Activated CD8-positive, alpha-beta memory T cell treated with anti-CD3 and anti-CD28 coated beads, Interleukin-2, amount 50 U/mL, for 4 hours (primary cell): ENCODE measurements at places on chromosomes 2 and 18.

DNA sequence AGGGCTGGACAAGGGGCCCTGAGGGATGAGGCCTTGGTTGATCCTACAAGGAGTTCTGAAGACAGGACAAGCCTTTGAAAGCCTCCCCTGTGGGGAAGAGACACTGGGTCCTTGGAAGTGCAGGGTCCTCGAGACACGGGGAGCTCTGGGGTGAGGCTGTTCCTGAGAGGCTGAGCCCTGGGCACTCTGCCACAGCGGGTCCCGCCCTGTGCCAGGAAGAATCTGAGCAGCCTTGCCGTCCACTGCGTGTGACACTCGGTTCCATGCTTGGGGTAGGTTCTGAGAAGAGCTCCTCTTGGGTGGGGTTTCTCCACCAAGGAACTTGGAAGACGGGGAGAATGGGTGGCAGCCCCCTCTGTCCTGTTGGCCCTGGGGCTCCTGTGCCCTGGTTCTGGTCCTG is 13.9 kb downstream of the SNTG2 start:
- no peak for DNase-seq

DNA sequence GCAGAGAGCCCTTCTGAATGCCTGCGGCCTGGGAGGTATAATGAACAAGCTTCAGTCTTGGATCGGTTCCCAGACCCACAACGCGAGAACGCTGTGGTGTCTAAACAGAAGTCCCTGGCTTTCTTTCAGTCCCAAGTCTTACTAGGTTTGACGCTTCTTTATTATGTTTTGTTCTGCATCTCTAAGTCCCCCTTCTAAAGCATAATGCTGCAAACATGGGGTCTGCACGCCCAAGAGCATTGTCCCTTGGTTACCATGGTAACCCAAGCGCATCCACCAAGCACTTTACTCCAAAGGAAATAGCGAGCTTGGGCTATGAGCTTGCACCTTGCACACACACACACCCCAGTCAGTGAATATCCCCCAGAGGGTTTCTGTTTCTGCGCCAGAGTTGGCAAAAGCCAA is 193.7 kb downstream of the INO80D start:
- DNase-seq = no peak

DNA sequence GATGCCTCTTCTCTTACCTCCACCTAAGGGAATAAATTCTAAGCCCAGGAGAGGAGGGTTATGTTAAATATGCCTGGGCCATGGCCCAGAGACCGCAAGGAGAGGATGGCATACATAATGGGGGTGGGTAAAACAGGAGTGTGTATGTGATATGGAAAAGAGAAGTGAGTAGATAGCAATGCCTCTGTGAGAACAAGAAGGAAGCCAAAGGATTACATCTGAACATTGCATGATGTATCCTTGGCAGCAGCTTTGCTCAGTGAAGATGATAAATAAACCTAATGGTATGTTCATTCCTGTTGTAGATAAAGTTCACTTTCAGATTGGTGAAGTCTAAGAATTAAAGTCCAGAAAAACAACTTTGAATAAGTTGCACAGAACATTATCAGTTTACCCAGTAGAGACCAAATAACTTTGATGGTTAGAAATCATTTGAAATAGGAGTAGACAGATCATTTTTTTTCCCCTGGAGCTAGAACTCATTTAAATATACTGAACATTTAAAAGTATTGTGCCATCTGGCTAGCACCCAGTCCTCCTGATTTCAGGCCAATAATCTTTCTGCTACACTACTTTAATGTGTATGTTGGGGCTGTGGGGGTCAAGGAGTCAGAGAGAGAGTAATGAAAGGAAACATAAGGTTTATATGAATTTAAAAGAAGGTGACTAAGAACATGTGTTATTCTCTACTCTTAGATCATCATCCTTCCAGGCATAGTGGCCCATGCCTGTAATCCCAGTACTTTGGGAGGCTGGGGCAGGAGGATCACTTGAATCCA is 231.7 kb downstream of the PARD3B start:
- DNase-seq = no peak

DNA sequence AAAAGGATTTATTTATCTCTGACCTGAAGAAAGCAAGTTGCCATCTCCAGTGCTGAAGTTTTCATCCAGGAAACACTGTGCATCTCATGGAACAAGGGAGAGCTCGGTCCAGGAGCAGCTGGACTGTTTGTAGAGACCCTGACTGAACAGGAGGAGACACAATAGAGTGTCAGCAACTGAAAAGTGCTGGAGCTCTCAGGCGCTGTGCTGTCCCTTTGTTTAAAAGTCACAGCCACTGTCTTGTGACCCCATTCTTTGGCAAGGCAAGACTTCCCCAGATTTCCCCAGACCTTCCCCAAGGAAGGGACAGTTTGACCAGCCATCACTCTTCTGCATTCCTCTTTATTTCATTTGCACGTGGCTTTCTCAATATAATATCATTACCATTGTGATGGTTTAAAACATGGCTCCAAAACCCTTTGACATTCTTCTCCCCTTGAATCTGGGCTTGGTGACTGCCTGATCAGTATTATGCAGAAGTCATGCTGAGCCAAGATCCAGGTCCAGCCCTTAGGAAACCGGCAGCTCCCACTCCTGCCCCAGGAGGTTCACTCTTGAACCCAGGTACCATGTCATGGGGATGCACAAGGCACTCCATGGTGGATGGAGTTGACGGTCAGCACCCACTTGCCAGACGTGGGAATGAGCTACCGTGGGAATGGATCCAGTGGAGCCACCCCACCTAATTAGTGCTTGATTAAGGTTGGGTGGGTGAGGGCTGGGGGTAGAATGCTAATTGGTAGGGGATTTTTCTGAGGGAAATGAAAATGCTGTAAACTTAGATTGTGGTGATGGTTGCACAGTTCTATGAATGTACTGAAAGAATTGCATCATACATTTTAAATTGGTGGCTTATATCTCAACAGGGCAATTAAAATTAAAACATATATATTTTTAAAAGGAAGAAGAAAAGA is 497.9 kb upstream of the RAB6C start:
- no peak for DNase-seq

- no peak for DNase-seq
These were observed 1.1 kb downstream of the TMEM169 start for GRCh38 chr2:216082805-216083204.

GRCh38 chr2:20615466-20616241 is 35.2 kb downstream of the HS1BP3 start:
- DNase-seq = no peak

DNA sequence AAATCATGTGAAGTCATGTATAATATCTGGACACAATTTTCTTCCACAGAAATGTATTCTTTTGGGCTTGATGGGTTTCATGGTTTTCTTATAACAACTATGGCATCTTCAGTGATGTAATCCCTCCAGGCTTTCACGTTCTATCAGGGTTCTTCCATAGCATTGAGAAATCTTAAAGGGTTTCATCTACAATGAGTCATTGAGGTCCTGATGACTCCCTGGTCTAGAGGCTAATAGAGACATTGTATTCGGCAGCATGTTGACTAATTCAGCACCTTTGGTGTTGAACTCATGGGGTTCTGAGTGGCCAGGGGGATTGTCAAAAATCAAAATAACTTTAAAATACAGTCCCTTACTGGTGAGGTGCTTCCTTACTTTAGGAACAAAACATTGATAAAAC is 614.0 kb upstream of the CRIM1 start:
- no peak for DNase-seq

GRCh38 chr2:230124235-230124634 is 55.5 kb upstream of the SLC16A14 start:
- DNase-seq = no peak

- no peak for DNase-seq
These were observed 113.7 kb downstream of the GATA6 start for GRCh38 chr18:22283116-22283395.

DNA sequence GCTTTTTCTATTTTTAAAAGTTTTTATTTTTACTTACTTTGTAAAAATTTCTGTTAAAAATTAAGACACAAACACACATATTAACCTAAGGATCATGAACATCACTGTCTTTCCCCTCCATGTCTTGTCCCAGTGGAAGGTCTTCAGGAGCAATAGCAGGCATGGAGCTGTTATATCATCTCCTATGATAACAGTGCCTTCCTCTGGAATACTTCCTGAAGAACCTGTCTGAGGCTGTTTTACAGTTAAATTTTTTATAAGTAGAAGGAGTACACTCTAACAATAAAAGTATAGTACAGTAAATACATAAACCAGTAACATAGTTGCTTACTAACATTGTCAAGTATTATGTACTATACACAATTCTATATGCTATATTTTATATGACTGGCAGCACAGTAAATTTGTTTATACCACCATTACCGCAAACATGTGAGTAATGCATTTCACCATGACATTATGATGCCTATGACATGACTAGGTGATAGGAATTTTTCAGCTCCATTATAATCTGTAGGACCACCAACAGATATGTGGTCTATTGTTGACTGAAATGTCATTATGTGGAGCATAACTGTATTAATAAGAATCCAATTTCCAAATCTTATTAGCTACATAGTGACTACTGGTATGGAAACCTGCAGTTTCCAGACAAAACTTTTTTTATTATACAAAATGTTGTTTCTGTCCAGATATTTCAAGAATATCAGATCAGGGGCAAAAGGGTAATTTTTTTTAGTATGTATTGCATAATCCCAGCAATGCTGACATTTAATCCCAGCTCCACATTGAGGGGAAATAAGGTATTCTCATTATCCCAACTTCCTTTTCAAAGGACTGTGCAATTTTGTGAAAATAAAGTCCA is 337.2 kb upstream of the SLC39A10 start:
- no peak for DNase-seq

- DNase-seq = no peak
These were observed 704.9 kb downstream of the DCDC2C start for GRCh38 chr2:4408321-4408720.

DNA sequence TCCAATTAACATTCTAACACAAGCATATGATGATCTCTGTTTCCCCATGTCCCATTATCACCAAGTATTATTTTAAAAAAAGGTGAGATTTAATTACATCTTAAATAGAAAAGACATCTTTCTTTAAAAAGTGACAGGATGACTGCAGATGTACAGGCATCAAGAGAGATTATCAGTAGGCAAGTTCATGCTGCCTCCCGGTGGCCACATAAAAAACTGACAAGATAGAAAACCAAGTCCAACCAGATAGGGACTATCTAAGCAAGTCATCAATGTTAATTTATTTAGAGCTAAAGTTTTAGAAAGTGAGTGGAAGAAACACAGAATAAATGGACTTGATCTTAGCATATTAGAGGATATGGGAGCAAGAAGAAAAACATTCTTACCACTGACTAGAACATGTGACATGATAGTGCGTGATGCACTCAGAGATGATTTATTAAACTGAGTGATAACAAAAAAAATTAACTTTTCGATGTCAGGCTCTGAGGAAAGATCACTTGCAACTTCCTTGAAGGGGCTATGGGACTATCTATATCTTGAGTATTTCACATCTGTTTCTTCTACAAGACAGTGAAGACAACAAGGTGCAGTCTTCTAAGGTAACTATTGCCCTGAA is 5.4 kb upstream of the TDRD15 start:
- no peak for DNase-seq

- no peak for DNase-seq
These were observed 104.9 kb upstream of the LYPD6 start for GRCh38 chr2:149225446-149225845.

DNA sequence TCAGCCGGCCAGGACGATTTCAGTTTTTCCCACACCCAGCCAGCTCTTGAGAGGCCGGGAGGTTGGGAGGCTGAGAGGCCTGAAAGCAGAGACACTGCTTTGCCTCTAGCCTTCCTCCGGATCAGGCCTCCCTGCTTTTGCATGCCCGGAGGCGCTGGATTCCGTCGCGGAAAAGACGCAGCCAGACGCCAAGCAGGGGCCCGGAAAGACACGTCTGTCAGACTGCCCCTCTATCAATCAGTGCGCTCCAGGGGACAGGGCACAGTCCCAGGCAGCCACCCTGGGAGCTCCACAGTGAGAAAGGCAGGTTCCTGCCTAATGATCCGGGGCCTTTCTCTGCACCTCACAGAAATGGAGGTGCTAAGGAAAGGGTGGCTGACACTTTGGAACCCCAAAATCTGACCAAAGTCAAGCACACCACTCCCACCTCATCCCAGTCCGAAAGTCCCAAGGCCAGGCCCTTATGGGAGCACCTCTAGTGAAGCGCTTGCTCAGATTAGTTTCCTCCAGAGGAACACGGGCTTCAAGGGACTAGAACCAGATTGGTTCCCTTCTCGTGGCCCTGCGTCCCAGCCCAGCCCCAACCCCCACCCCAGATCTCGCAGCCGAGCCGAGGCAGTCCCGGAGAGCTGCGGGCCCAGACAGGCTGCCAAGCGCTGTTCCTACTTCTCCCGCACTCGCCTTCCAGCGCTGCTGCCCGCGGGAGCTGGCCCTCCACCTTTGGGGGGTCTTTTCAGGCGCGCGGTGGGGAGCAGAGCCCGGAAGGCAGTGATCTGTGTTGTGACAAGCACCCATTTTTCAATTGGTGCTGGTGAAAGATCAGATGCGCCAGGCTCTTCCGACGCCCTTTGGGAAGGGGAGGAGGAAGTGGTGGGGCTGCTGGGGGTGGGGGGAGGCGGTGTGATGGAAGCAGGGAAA is 5.0 kb downstream of the DLX1 start:
- DNase-seq = no peak

DNA sequence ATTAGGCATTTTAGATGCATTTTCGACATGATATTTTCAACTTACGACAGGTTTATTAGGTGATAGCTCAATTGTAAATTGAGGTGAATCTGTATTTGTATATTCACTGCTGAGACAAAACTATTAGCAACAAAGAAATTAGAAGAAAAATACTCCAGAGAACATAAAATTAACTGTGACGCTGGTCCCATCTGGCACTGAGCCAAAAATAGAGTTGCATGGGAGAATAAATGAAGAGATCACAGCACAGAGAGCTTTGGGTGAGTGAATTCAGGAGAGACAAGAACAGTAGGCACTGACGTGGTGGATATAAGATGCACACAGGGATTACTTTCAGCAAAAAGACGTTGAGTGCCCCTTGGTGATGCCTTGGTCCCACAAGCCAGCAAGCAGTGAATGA is 306.2 kb upstream of the RAB6C start:
- DNase-seq = no peak

- DNase-seq = no peak
These were observed 83.5 kb downstream of the IRS1 start for GRCh38 chr2:226716126-226716525.

DNA sequence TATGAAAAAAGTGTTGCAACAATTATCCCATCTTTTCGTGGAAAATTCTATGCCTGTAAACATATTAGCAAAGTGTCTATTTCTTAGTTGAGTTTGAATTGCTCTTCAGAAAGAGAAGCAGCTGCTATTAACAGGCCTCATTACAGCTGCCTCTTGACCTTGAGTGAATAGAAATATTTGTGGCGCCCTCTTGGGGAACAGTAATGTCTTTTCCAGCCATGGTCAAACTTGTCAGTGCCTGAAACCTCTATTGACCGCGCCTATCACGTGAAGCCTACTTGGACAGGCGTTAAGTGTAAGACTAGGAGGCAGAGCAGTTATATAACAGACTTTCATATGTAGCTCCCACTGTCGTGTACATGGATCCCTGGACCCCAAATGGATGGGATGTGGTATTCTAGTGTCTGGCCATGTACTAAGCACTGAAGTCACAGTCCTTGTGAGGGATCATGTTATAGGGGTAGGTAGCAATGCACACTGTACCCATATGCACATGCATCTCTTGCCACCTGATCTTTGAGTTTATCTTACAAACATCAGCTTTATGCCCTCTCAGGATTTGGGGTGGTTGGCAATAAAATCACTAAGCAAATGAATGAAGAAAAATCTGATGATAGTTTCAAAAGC is 245.0 kb downstream of the PTGR3 start:
- DNase-seq = no peak
